HL-60 (cell line): ENCODE measurements at places on chromosomes 16 and 17.

GRCh38 chr17:40253565-40253964 lies 34.1 kb upstream of the CDC6 start:
- no peak for DNase-seq

GRCh38 chr16:63372815-63373214 lies 1336.6 kb upstream of the CDH8 start:
- no peak for DNase-seq

DNA sequence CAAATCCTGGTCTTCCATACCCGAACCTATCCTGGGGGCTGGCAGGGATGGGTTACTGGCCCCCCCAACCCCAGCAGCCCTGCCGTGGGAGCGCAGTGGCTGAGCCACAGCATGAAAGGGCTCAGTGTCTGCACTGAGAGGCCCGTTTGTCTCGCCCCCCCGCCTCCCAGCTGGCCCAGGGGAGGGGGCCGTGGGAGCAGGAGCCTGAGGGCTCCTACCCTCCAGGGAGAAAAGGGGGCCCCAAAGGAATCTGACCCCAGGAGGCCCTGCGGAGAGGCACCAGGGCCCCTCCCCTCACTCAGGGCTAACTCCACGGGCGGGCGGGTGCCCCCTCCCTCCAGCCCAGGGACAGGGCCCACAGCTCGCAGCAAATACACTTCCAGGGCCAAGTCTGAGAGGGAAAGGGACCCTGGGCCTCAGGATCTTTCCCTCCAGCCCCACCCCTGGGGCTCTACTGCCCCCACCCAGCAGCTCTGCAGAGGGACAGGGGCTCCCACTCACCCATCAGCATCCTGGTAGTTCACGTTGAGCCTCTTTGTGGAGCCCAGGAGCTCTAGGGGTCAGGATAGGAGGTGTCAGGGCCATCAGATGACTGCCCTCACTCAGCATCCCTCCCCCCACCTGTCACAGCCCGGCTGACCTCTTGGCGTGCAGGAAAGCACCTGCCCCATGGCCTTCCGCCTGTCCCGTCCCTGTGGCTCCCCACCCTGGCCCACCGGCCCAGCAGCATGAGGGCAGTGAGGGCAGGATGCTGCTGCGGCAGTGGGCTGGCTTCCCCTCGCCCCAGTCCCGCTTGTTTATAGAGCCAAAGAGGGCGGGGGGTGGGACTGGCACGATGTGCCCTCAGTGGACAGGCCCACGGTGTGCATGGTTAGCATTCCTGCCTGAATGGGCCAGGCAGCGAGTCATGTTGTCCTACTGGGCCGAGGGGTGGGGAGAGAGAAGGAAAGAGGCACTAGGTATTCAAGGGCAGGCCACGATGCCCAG lies 7.3 kb downstream of the CASKIN2 start:
- DNase-seq, result no peak

DNA sequence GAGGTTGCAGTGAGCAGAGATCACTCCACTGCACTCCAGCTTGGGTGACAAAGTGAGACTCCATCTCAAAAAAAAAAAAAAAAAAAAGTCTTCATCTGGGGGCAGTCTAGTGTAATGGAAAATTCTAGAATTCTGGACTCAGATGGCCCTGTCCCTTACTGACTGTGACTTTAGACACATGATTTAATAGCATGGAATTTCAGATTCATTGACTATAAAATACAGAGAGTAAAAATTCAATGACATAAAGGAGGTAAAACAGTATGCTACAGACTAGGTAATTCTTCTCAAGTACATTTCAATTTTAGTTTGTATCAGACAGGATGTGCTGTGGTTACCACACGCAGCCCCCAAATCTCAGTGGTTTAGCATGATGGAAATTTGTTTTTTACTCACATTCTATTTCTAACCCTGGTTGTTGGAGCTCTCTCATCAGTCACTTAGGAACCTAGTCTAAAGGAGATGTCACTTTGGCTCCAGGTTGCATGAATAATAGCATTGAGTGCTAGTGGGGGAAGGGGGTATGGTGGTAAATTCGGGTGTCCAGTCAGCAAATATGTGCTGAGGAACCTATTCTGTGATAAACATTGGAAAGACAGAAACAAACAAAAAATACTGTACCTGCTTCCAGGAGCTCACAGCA lies 444.0 kb downstream of the XYLT1 start:
- no peak for DNase-seq

DNA sequence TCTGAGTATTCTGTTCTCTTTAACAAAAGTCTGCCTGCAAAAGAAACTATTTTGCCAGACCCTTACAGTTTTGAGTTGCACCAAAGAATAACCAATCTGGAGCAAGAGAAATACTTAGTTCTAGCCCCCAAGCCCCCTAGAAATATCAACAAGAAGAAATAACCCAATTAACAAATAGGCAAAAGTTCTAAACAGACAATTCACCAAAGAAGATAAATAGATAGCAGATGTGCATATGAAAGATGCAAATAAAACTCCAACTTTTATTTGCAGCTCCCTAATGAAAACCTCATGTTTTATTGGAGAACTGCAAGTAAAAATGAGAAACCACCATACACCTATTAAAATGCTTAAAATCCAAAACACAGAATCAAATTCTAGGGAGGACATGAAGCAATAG lies 1308.0 kb downstream of the CDH11 start:
- no peak for DNase-seq

DNA sequence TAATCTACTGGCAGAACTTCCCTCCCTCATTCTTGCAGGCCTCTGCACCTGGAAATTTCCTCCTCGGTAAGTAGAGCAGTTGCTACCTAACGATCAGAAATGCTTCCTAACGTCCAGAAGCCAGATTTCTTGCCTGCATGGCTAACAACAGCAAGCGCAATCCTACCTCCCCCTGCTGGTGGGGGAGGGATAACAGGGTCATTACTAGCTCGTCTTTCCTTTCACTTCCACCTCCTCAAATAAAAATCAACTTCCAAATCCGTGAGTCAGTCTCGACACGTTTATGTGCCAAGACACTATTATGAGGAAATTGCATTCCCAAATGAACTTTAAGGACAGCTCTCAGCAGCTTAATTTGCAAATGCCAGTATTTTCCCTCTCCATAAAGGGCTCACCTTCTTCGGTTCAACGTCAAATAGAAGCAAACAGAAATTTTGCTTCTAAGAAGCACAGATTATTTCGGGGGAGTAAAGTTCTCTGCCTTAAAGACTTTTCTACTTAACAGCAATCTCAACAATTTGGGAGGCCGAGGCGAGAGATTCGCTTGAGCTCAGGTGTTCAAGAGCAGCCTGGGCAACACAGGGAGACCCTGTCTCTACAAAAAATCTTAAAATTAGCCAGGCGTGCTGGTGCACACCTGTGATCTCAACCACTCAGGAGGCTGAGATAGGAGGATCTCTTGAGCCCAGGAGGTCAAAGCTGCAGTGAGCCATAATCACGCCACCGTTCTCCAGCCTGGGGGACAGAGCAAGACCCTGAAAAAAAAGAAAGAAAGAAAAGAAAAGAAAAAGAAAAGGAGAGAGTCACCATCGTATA lies 188.6 kb upstream of the PSMD7 start:
- no peak for DNase-seq

GRCh38 chr17:45436625-45437464 lies 4.2 kb upstream of the ARHGAP27 start:
- no peak for DNase-seq

DNA sequence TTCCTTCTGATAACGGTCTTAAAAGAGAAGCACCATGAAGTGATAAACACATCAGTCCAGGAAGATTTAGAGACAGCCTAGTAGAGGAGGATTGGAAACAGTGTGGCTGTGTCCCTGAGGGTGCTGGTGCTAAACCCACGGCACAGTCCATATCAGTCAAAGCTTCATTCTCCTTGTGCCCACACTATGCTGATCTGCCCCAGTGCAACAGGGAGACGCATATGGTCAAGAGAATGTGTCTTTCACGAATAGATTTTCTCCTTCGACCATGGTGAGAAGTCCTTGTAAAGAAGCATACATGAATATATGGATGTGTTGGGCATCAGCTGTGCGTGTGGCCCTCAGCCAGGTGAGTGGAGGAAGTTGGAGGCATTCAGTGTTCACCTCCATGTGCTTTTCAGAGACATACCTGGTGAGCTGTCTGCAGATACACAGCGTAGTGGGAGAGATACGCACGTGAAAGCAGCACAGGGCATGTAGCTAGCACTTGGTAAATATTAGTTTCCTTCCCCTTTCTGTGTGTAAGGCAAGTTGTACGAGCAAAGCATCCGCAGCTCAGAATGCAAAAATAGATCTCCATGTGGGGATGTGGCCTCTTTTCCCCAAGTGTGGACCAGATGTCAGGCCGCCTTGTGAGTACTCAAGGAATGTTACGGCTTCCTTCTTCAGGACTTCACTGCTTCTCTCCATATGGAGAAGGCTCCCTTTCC lies 29.4 kb downstream of the HLF start:
- DNase-seq, result no peak

DNA sequence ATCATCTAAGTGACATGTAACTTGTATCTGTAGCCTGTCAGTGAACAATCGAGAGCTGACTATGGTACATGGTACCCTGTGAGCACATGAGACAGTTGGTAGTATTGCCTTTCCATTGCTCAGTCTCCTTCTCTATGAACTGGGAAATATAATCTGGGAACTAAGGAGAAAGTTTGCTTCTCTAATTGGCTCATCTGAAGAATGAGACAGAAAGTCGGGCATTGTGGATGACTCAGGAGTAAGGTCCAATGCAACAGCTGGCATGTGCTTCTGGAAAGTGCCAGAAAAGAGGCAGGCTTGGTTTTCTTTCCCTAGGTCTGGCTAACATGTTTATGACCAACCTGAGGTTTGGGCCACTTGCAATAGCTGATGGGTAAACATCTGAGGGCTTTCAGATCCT lies 51.9 kb downstream of the ZZEF1 start:
- DNase-seq, result no peak

GRCh38 chr17:19753051-19753509 lies 5.0 kb upstream of the ALDH3A1 start:
- peak; percentile 28 for DNase-seq

DNA sequence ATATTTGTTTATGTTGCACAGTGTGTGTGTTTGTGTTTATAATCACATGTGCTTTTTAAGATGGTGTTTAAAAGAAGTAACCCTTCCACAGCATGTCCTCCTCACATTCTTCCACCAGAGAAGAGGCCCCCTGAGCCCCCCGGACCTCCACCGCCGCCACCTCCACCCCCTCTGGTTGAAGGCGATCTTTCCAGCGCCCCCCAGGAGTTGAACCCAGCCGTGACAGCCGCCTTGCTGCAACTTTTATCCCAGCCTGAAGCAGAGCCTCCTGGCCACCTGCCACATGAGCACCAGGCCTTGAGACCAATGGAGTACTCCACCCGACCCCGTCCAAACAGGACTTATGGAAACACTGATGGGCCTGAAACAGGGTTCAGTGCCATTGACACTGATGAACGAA lies 69.2 kb downstream of the CDK12 start:
- DNase-seq, result no peak

GRCh38 chr17:82623707-82624106 lies 24.5 kb downstream of the WDR45B start:
- peak; percentile 89 for DNase-seq

GRCh38 chr17:52024300-52024870 lies 134.1 kb downstream of the CA10 start:
- DNase-seq, result no peak

DNA sequence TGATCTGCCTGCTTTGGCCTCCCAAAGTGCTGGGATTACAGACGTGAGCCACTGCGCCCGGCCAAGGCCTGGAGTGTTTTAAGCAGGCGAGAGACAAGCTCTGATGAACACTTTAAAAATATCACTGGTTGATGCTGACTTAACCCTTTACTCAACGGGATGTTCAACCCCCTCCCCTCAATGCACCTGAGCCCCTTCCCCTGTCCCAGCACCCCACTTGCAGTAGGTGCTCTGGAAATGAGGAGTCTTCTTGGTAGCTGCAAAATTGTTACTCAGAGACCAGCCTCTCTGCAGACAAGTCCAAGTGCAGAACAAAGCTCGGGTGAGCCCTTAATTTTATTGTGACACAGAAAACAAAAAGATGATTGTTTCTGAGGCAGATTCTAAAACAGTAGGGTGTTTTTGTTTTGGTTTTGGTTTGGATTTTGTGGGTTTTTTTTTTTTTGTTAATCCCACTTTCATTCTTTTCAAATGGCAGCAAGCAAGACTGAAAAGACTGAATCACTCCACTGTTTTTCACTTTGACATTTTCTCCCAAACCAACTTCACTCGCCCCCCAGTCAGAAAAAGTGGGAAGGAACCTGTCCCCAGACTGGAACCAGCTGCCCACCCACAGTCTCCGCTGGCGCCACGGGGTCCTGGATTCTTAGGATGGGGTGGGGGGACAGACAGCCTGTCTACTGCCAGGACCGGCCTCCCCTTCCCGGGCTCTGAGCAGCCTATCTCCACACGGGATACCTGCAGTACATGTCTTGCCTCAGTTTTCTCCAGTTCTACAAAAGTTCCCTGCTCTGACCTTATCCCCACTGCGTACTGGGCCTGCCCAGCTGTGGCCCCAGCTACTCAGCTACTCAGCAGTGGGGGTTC lies 5.2 kb upstream of the PLLP start:
- no peak for DNase-seq
